ENCODE measurements at places on chromosomes 7 and 10.

DNA sequence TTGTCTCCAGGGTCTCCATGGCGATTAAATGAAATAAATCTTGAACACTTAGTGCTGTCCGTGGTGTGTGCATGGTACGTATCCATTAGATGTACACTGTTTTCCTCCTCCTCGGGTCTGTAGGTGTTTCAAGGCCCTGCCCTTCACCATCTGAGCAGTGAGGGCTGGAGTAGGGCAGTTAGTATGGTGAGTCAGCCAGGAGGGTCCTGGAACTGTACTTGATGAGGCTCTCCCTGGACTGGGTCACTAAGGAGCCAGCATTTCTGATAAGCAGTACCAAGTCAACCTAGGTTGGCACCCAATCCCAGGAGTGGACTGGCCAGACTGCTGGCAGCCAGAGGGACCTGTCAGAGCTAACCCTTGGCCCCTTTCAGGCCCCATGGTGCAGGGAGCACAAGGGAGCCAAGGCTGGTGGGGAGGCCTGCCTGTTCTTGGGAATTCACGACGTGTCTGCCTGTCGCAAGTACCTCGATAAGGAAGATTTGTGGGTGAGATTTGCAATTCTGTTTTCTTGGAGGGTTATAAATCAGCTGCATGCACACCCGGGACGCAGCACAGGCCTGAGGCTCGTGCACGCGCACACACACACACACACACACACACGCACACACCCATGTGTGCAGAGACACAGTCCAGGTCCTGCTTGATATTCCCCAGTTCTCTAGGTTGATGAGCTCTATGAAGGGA lies 114.2 kb downstream of the ZMIZ1 start:
- no peak for DNase-seq

GRCh38 chr7:69738396-69738951 lies 140.2 kb downstream of the AUTS2 start:
- DNase-seq: no peak

GRCh38 chr7:44072364-44073231 lies 7.2 kb upstream of the PGAM2 start:
- DNase-seq: peak; percentile 88

DNA sequence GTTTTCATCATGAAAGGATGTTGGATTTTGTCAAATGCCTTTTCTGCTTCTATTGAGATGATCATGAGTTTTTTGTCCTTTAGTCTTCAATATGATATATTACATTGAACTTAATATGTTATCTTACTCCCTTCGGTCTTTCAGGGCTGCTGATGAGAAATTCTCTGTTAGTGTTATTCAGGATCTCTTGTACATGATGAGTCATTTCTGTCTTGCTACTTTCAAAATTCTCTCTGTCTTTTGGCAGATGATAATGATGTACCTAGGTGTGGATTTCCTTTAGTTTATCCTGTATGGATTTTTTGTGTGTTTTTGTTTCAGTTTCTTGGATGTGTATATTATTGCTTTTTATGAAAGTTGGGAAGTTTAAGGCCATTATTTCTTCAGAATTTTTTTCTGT lies 320.9 kb upstream of the NPSR1 start:
- no peak for DNase-seq

DNA sequence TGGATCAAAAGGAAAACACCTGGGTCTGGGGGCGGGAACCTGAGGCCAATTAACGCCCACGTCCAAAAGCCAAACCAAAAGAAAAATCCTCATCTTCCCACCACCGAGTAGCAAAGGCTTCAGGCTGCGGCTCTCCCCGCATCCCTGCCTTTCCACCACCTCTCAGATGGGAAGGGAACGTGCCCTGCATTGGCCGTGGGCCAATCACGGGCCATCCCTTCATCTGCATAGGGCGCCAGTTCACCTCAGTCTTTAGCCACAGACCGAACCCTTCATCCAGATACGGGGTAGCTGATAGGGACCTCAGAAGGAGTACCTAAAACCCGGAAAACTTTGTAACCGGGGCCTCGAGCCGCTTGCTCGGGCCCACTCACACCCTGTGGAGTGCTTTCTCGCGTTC lies 626 bp downstream of the PRPF18 start:
- DNase-seq: no peak

- peak; percentile 53 for DNase-seq
Observed at GRCh38 chr10:91887272-91888076, 21.8 kb downstream of the FGFBP3 start.

GRCh38 chr7:69457595-69458504 lies 140.4 kb upstream of the AUTS2 start:
- no peak for DNase-seq

DNA sequence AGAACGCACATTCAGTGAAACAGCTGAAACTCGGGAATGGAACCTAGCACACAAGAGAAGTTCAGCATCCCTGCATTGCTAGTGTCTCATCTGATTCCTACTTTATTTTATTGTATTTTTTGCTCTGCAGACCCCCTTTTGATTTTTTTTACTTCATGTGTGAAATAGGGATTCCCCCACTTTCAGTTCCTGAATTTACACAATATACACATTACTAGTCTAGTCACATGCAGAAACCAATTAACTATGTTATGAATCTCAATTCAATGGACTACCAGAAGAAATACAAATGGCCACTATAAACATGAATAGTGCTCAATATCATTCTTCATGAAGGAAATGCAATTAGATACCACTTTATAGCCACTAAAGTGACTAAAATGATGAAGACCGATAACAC lies 386.1 kb upstream of the COBL start:
- no peak for DNase-seq

- peak; percentile 29 for DNase-seq
Observed at GRCh38 chr7:82740246-82740848, 296.8 kb upstream of the CACNA2D1 start.

DNA sequence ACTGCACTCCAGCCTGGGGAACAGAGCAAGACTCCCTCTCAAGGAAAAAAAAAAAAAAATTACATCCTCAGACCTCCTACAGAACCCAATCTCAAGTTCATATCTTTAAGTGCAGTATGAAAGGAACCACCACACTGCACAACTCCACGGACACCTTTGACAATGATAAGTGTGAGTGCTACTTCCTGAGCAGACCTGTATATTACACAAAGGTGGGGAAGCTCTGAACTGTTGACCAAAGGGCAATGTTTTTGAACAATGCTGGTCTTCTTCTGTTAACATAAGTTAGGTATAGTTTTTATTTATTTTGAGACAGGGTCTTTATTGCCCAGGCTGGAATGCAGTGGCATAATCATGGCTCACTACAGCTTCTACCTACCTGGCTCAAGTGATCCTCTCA lies 54.1 kb upstream of the RNF148 start:
- DNase-seq: no peak

- no peak for DNase-seq
Observed at GRCh38 chr10:69469976-69470375, 18.7 kb downstream of the TSPAN15 start.

Measured in AG08396 (cell line).